ENCODE measurements at places on chromosomes 2 and 18.

DNA sequence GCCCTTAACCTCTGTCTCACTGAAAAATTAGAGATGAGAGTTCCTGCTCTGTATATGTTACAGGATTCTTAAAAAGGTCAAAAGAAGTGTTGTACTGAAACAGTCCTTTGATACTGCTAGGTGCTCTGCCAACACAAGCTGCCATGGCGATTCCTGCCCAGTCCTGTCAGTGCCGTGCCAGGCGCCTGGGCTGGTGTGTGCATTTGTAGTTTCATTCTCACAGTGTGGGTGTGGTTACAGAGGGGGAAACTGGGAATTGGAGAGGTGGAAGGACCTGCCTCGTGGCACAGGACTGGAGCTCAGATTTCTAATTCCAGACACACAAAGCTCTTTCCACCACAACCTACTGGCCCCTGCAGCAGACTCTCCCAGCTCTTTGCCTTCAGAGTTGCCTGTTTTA, 122.3 kb upstream of the RAB6C start:
- DNase-seq = no peak

DNA sequence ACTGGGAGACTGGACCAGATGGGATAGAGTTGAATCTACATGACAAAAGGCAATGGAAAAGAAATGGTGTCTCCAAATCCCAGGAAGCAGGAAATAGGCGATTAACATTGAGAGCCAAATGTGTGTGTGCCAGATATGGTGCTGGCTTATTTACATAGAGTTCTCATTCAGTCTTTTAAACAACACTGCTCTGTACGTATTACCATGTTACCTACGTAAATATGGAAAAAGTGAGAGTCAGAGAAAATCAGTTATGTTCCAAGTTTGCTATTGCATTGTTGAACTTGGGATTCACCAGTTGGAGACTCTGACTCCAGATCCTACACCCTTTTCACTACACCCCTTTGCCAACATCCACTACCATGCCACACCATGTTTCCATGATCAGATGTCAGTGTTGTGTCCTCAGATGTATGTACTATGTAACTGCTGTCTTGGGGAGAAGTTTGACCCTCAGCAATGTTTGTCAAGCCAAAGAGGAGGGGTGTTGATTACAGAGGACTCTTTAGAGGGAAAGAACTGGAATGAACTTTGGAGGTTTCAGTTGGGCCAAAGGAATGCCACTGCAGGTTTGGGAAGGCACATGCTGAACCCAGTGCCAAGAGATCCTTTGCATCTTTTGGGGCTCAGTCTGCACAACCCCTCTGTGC, 19.6 kb upstream of the GREB1 start:
- no peak for DNase-seq

GRCh38 chr18:60413944-60414547, 41.5 kb upstream of the MC4R start:
- DNase-seq = peak; percentile 15

DNA sequence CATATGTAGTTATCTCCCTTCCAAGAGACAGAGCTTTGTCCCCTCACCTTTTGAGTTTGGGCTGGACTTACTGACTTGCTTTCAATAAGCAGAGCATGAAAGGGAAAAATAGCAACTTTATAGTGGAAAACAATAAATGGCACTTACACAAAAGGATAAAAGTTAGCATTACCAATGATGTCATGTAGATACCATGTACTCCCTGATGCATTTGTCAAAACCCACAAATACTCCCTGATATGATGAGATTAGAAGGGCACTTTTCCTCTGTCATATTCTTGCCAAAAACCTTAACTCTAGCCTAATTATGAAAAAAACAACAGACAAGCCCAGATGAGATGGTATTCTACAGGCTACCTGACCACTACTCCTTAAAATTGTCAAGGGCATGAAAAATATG, 16.0 kb downstream of the HIBCH start:
- DNase-seq = peak; percentile 40

DNA sequence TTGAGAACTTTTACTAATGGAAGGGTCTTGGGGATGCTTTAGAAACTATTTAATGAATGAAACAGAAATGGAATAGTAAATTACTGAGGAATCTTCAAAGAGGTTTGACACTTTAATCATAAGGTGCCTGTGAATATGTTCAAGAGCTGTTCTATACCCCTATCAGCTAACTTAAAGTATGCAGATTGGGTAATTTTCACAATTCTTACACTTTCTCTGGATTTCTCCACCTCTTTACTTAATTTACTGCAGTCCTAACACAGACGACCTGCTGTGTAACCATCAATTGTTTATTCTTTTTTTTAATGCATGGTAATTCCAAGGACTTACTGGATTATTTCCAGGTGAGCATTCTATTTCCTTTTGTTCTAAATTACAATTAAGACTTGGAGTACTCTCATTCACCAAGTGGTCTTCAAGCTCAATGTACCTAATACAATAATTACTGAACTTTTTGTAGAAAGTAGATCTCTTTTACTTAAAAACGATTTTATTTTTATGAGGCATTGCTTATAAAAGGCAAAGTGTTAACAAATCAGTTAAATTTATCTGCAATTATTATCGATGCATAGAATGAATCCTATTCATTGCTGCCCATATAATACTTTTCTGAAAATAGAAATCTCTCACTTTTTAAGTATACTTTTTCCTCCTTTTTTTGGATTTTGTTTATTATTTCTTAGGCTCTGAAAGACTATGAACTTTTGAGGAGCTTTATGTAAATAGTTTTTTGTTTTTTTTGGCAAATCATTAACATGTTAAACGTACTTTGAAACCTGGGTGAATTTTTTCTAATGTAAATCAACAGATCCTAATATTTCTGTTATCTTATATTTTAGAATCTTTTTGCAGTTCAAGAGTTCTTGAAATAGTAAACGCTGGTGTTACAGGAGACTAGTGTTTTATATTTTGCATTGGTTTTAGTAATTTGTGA, 5.5 kb downstream of the VSNL1 start:
- no peak for DNase-seq

- DNase-seq = no peak
Observed at GRCh38 chr2:161391737-161392506, 24.2 kb upstream of the TBR1 start.

Measured in iris pigment epithelial cell (primary cell).